ENCODE measurements at places on chromosomes 7 and 10.

- DNase-seq, result peak; percentile 84
These were observed 244.0 kb upstream of the CXCL12 start for GRCh38 chr10:44628921-44629320.

DNA sequence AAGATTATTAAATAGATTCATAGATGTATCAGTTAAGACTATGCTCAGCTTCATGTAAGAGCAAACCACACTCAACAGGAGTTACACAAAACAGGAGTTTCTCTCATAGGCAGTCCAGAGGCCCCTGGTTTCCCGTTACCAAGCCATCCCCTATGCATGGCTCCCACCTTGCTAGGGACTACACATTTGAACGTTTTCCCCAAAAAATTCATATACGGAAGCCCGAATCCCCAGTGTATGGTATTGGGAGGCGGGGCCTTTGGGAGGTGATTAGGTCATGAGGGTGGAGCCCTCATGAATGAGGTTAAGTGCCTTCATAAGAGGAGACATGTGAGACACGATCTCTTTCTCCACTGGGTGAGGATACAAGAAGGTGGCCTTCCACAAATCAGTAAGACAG is 29.1 kb downstream of the RSU1 start:
- no peak for DNase-seq

DNA sequence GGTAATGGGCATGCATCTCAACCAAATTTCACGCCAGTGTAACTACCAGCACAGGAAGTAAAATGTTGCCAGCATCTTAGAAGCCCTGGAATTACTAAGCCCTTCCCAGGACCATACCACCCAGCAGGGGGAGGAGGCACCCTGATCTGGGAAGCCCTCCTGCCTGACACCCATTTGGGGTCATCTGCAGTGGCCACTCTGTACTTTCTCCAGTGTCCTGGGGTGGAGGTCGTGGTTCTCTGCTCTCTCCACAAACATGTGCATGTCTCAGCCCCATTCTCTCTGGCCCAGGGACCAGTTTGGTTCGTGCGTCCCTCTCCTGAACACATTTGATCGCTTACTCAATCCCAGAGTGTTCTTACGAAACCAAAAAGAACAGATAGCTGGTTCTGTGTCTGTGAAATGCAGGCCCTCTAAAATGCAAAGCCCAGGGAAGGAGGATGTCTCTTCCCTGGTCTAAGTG is 9.4 kb upstream of the LRRC27 start:
- DNase-seq, result no peak

GRCh38 chr7:95397381-95397780 is 1.2 kb upstream of the PON3 start:
- no peak for DNase-seq

All from PC-3 (cell line).